Fibroblast of villous mesenchyme (primary cell): ENCODE measurements at places on chromosomes 3 and 15. TPM values are rescaled to one million over a fixed set of nuclear protein-coding genes. Genes with fewer than 3 reads are reported as not detected.

DNA sequence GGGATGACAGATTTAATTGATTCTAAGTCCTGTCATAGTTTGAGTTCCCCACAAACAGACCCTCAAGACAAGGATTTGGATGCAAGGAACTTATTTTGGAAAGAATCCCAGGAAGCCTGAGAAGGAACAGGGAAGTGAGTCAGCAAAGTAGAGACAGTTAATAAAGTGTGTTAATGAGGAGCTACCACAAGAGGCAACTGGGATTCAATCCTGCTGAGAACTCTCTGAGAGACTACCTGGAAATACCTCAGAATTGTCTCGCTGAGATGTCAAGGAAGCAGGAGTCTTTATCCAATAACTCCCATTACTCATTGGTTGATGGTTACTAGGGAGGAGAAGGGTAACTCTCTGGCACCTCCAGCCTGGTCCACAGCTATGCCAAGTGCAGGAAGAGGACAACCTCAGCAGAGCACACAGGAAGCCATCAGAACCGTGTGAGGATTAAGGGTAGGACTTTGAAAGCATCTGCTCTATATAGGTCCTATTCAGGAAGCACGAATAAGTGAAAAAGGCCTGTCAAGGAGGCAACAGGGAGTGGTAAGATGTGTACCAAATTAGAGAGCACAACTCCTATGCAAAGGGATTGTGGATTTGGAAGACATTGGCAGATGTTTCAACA lies 311.1 kb upstream of the KCNH8 start:
- DNase-seq = no peak

GRCh38 chr3:31343075-31343474 lies 189.7 kb upstream of the STT3B start:
- no peak for DNase-seq

GRCh38 chr3:113304102-113304501 lies 92.7 kb downstream of the BOC start:
- DNase-seq = no peak

DNA sequence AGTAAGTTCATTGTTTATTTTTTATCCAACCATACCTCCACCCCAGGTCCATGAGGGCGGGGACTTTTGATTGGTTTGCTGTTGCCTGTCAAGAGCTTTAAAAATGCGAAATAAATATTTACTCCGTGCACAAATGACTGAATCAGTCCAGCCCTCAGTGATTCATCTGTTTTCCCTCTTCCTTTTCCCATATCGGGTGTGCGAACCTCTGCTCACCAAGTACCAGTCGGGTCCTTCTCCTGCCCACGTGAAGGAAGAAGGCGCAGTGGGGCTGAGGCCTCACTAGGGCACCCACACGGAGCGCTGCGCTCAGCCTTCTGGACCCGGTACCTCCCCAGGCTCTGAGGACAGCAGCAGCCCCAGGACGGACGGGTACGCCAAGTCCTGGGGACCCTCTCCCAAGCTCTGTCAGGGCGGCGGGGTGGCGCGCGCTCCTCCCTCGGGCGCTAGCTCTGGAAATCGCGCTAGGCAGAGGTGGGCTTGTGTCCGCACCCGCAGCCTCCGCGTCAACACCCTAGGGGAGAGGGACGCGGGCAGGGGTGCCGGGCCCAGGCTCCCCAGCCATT lies 70.5 kb upstream of the EPHB3 start:
- DNase-seq = no peak

GRCh38 chr15:76972389-76973361 lies 22.3 kb upstream of the PSTPIP1 start:
- peak; percentile 48 for DNase-seq

DNA sequence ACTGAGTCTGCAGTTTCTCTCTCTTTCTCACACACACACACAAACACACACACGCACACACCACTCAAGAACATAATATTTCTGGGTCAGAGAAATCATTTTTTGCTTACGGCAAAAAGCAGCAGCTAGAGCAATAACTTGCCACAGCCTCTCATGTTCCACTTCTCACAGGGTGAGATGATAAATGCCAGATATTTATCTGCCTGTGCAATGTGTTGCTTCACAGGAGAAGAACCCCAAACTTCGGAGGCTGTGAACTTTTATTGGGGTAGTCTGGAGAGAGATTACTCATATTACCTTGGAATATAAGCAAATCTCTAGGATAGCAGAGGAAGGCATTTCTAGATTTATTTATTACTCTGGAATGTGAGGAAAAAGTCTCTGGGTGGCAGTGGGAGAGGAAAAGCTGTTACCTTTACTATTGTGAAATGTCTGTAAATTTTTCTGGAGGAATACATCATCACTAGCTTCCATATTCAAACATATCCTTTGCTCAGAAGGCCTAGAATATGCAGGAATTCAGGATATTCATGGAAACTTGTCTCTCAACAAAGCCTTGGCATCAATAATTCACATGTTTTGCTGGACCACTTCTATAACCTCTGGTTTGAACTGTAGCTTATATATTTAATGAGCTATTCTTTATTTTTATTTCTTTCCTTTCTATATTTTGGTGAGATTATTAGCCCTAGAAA lies 369.2 kb downstream of the NSUN3 start:
- peak; percentile 52 for DNase-seq

The DTX3L gene
- total RNA-seq = 25.1 and 36.7 TPM in 2 replicates

The DYNLT2B gene
- 6.9 and 7.1 TPM in 2 replicates for total RNA-seq

The ADAMTS9 gene
- 1.7 and 1.9 TPM in 2 replicates for total RNA-seq

GRCh38 chr3:115804713-115805119 lies 181.4 kb downstream of the GAP43 start:
- DNase-seq = peak; percentile 89

The BCHE gene
- 1.6 and 2.6 TPM in 2 replicates for total RNA-seq

GRCh38 chr3:194945508-194945907 lies 259.8 kb downstream of the FAM43A start:
- no peak for DNase-seq

- DNase-seq = no peak
Observed at GRCh38 chr3:138440596-138440995, 6.2 kb downstream of the ESYT3 start.

GRCh38 chr3:186209810-186210752 lies 101.2 kb upstream of the ETV5 start:
- peak; percentile 61 for DNase-seq

DNA sequence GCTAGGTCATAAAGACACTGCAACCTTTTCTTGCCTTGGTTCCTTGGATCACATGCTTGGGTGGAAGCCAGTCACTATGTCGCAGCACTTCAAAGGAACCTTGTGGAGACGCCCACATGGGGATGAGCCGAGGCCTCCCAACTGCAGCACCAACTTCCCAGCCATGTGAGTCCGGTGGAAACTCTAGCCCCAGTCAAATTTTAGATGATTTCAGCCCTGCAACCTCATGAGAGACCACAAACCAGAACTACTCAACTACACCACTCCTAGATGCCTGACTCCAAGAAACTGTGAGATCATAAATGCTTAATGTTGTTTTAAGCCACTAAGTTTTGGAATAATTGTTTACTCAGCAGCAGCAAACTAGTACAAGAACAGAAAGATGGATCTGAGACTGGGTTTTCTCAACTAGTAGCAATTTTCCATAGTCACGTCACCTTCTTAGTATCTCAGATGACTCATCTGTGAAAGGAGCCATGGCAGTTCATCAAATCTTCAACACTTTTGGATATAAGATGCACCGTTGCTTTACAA lies 86.5 kb downstream of the MB21D2 start:
- peak; percentile 87 for DNase-seq
